Non-pigmented ciliary epithelial cell (primary cell): ENCODE measurements at places on chromosomes 2 and 18.

DNA sequence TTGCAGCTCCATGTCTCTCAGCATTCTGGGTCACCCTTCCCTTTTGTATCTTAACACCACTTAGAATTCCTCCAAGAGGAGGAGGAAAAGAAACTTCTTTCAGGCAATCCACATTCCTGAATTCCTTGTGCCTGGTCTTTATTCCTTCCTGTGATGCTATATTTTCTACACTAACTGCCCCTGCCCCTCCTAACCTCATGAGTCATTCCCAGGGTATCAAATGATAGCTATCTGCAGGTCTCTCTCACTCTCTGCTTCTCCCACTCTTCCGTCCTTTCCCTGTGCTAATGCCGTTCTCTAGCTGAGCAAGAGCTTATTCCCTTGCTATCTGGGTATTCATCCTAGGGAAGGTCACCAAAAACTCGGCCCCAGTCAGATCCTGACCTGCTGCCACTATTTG is 395.0 kb upstream of the TCF4 start:
- no peak for DNase-seq

DNA sequence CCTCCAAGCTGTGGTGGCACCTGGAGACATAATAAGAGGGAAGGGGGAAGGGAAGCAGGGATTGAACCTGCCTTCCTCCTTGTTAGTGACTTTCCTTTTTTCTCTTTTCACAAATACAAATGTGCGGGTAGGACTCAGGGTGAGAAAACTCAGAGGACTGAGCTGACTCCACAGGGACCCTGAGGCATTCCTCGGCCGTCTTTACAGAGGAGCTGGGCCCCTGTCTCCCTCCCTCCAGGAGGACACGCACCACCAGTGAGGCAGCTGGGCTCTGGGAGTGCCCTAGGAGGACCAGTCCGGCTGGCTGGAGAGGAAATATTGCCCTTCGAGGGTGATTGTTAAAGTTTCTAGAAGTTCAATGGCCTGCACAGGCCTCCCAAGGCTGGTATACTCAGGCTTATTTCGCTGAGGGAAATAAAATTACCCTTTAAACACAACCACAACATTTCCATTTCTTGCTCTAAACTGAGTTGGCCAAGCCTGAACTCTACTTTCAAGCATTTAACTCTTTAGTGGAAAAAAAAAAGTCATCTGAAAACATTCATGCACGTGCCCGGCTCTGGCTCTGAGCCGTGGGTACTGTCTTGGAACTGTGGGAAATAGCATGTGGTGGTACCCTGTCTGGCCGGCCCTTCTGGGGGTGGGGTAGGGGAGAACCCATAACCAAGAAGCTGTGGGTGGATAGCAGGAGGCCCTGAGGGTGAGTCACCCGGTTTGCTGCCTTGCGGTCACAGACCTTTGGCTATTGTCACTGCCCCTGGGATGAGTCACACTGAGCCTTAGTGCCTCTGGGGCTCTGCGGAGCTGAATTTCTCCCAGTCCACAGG is 116.0 kb downstream of the COPS8 start:
- peak; percentile 78 for DNase-seq

GRCh38 chr18:10274301-10274700 is 180.1 kb upstream of the APCDD1 start:
- no peak for DNase-seq

DNA sequence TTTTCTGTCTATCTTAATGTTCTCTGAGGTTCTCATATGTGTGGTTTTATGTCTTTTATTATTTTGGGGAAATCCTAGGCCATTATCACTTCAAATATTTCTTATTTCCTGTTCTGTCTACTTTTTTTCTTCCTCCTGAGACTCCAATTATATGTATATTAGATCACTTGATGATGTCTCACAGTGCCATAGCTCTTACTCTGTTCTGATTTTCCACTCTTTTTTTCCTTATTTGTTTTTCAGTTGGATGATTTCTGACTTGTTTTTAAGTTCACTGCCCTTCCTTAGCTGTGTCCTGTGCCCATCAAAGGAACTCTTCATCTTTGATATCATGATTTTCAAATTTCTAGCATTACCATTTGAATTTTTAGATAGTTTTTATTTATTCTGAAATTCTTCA is 24.1 kb downstream of the FAM228B start:
- no peak for DNase-seq

GRCh38 chr2:82139979-82140611 is 1835.5 kb upstream of the LRRTM1 start:
- DNase-seq = no peak

DNA sequence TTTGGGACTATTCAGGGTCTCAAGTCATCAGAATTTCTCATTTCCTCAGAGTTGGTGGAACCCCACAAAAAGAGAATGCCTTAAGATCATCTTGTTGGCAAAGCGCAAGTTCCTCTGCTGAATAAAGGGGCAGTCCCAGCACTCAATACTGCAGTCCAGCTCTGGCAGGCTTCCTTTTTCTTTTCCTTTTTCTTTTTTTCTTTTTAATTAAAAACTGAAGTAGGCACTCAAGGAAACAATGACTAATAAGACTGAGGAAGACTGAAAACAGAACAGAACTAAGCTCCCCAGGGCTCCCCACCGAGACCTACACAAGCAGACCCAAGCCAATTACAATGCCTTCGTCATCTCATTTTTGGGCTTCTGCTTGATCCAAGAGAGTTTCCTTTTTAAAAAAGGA is 82.0 kb downstream of the STK39 start:
- no peak for DNase-seq

- no peak for DNase-seq
Measured at GRCh38 chr2:67717692-67718091, 320.6 kb downstream of the ETAA1 start.

- DNase-seq = no peak
Measured at GRCh38 chr2:226887940-226888339, 52.1 kb downstream of the RHBDD1 start.

- no peak for DNase-seq
Measured at GRCh38 chr2:238492840-238493239, 66.1 kb downstream of the ASB1 start.

GRCh38 chr2:219416938-219417337 is 1.2 kb upstream of the DES start:
- DNase-seq = no peak

GRCh38 chr2:219459460-219460311 is 25.0 kb downstream of the SPEG start:
- no peak for DNase-seq

- DNase-seq = no peak
Measured at GRCh38 chr18:55102501-55102900, 143.2 kb upstream of the CCDC68 start.

- DNase-seq = no peak
Measured at GRCh38 chr2:96157649-96158553, 12.7 kb upstream of the DUSP2 start.

DNA sequence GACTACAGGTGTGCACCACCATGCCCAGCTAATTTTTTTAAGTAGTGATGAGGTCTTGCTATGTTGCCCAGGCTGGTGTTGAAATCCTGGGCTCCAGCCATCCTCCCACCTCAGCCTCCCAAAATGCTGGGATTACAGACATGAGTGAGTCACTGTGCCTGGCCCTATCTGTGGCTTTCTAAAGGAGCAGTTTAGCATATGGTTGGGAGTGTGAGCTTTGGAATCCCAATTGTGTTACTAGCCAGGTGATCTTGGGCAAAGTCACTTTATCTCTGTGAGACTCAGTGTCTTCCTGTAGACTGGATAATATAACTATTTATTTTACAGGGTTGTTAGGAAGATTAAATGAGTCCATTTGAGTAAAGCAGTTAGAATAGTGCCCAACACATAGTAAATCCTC is 19.8 kb upstream of the SMAD4 start:
- no peak for DNase-seq

GRCh38 chr18:2914185-2914880 is 67.5 kb downstream of the EMILIN2 start:
- no peak for DNase-seq

GRCh38 chr2:227789803-227790202 is 23.8 kb upstream of the CCL20 start:
- DNase-seq = no peak
